ENCODE measurements at places on chromosomes 2 and 18.

GRCh38 chr18:41456831-41457230 lies 498.2 kb upstream of the PIK3C3 start:
- DNase-seq: no peak

GRCh38 chr2:85310330-85310729 lies 17.5 kb downstream of the TGOLN2 start:
- no peak for DNase-seq

GRCh38 chr2:216715402-216715974 lies 20.1 kb upstream of the IGFBP5 start:
- DNase-seq: no peak

DNA sequence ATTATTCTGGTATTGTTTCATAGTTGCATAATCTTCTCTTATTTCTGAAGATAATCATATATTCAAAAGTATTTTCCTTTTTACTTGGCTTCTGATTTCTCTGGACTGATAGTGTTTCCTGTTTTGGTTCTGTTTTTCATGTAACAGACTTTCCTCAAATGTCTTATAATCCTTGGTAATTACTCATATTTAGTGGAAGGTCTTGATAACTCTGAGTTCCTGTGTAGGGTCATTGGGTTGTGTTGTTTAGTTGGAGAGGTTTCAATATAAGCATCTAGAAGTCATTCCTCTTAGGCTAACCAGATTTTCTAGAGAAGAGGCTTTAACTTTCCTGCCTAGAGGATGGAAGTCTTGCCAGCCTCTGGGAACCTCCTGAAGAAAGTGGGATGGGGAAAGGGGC lies 23.8 kb downstream of the MFSD6 start:
- DNase-seq: no peak

- no peak for DNase-seq
These were observed 338.9 kb downstream of the ZEB2 start for GRCh38 chr2:144181001-144181400.

DNA sequence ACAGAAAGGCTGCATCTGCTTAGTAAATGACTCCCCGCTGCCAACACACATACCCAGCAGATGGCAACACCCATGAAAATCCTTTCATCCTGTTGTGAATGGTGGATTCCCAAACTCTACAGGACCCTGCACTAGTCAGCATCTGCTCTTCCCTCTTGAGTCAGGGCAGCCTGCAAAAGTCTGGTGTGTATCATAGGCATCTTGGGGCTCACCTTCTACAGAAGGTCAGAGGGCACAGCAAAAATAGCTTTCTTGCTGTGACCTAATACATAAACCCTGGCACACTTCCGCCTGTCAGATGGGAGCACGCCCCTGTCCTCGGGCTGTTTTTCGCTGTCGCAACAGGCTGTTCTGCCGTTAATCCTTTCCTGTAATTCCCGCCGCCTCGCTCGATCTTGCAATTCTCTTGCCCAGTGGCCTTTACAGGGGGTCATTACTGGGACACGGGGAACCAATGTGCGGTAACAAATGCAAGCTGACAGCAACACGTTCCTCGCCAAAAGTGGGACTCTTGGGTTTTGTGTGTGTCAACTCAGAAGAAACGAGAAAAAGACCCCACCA lies 19.9 kb upstream of the SCYGR1 start:
- no peak for DNase-seq

DNA sequence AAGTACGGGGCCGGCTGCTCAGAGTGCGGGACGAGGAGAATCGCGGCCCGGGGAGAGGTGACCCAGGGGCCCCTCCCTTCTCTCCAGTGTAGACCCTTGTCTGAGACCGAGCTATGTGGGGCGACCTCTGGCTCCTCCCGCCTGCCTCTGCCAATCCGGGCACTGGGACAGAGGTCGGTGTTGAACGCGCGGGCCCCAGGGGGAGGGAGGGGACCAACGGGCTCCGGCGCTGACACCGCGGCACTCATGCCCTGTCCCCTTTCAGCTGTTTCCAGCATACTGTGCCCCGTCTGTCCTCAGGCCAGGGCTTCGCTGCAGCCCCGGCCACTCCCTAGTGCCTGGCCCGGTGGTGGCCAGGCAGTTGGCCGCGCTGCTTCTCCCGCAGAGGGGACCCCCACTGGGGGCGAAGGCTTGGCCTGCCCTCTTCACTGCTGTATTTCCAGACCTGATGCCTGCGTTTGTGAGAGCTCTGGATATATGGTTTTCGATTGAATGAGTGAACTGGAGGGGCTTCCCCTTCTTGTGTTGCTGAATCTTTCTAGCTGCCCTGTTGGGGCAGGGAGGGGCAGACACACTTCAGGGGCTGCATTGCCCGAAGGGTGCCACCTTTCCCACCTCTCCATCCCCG lies 809 bp downstream of the DBI start:
- peak; percentile 39 for DNase-seq

DNA sequence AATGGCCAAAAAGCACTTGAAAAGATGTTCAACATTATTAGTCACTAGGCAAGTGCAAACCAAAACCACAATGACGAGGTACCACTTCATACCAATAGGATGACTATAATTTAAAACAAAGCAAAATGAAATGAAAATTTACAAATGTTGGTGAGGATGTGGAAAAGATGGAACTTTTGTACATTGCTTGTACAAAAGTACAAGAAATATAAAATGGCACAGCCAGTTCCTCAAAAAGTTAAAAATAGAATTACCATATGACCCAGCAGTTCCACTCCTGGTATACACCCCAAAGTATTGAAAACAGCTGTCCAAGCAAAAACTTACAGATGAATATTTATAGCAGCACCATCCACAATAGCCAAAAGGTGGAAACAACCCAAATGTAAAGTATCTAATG lies 107.8 kb upstream of the XPO1 start:
- DNase-seq: no peak

DNA sequence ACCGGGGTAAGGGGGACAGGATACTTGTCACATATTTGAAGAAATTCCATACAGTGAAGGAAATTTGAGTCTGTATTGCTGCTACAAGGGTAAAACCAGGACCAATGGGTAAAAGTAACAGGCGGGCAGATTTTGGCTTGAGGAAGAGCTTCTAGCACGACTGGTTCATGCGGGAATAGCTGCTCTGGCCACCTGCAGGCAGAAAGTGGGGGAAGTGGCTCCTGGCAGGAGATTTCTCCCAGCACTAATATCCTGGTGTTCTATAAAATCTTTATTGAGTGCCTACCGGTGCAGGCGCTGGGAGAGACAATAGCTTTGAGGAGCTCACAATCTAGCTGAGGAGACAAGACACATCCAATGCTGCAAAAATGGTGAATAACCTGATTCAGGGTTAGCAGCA lies 198.5 kb downstream of the LOXHD1 start:
- DNase-seq: no peak

DNA sequence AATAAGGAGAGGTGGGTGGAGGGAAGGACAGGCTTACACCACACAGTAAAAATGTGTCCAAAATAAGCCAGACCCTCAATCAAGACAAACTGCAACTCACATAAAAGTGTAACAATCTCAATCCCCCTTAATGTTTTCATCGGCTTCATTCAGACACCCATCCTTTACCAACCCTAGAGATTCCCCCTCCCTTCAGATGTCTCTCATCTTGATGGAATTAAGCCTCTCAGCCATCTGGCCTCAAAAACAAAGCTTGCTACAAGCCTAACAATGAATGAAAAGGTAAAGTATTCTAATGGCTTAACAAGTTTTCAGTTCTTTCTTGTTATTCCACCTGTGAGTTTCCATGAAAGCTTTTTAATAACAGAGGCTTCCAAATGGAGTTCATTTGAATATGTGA lies 5.2 kb downstream of the RTTN start:
- DNase-seq: no peak

- DNase-seq: no peak
These were observed 98.6 kb downstream of the NOL10 start for GRCh38 chr2:10591207-10591606.

GRCh38 chr2:200137691-200138090 lies 168.8 kb upstream of the SPATS2L start:
- DNase-seq: no peak

DNA sequence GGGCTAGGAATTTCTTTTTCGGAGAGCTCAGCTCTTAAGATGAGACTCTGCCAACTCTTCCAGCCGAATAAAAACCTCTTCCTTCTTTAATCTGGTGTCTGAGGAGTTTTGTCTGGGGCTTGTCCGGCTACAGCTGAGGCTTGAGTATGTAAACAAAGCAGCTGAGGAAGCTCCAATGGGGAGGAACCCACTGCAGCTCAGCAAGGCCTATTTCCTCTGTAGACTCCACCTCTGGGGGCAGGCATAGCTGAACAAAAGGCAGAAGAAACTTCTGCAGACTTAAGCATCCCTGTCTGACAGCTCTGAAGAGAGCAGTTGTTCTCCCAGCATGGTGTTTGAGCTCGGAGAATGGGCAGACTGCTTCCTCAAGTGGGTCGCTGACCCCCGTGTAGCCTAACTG lies 838.7 kb downstream of the CCDC85A start:
- DNase-seq: no peak

GRCh38 chr2:222050981-222051380 lies 247.8 kb downstream of the PAX3 start:
- DNase-seq: no peak

GRCh38 chr2:53785366-53785765 lies 1.4 kb downstream of the ASB3 start:
- no peak for DNase-seq

DNA sequence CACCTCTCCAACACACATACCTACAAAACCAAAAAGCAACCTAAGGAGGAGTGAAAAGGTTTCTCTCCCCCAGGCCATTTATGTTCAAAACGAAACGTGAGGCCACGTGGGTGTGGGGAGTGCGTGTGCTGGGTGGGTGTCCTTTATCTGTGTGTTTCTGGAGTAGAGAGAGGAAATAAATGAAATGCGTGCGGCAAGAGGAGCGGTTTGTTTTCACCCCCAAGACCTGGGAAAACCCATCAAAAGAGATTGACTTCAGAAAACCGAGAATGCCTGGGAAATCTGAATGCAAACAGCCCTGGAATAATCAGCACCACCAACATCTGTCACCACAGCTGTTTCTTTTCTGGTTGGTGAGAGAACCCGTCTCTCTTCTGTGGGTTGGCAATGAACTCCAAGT lies 137.4 kb downstream of the INSIG2 start:
- DNase-seq: no peak

- DNase-seq: no peak
These were observed 2158.6 kb upstream of the PIK3C3 start for GRCh38 chr18:39796393-39796792.

DNA sequence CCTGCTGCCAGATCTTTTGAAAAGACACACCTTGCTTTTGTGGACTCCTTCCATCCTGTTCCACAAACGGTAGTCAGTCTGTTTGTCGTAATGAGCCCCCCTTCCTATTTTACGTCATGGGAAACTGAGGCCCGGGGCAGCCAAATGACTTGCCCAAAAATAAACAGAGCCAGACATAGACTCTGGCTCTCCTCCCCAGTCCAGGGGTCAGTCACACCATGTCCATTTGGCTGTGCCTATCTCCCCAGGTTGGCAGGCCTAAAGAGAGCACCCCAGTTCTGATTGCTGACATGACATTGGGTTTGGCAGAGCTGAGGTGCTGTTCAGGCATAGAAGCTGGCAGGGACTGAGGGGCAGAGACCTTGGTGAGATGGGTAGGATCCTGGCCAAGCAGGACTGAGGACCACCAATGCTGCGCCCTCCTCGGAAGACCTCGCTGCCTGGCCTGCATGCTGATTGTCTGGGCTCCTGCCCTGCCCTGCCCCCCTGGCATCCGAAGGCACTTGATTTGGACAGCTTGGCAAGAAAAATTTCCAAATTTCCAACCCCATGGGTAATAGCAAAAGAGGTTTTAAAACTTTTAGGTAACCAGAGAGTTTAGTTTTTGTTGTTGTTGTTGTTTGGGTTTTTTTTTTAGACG lies 335.4 kb downstream of the DYSF start:
- no peak for DNase-seq

GRCh38 chr18:29076645-29077044 lies 899.7 kb upstream of the CDH2 start:
- no peak for DNase-seq

GRCh38 chr2:214376618-214377285 lies 34.1 kb upstream of the VWC2L start:
- no peak for DNase-seq

GRCh38 chr2:190781604-190782198 lies 98.9 kb upstream of the GLS start:
- DNase-seq: peak; percentile 38

GRCh38 chr18:23573626-23574431 lies 12.5 kb downstream of the NPC1 start:
- peak; percentile 18 for DNase-seq

DNA sequence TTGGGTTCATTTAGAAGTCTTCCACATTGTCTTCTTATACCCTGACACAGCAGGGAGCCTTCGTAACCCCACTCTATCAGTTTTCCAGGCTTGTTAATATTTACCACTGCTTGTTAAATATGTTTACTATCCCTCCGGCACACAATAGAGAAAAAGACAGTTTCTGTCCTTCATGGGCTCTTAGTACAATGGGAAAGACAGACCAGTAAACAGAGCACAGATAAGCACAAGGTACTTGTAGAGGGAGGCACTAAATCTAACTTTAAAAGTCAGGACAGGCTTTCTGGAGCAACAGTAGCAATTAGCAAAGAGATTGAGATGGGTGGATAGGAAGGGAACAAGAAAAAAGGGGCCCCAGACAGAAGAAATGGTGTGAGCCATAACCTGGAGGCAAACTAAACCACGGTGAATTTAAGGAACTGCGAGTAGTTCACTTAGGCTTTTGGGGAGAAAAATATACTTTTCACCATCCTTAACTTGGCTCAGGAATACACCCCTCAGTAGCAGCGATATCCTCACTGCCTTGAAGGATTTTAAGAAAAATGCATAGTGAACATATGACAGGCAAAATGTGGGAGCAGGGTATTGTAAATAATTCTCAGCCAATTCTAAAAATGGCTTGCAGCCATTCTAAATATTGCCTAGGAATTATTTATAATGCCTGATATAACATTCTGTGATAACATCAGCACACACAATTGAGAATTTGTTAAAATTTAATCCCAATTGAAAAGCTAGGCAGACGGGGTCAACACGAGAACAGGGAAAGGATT lies 383.7 kb downstream of the CDH2 start:
- no peak for DNase-seq

DNA sequence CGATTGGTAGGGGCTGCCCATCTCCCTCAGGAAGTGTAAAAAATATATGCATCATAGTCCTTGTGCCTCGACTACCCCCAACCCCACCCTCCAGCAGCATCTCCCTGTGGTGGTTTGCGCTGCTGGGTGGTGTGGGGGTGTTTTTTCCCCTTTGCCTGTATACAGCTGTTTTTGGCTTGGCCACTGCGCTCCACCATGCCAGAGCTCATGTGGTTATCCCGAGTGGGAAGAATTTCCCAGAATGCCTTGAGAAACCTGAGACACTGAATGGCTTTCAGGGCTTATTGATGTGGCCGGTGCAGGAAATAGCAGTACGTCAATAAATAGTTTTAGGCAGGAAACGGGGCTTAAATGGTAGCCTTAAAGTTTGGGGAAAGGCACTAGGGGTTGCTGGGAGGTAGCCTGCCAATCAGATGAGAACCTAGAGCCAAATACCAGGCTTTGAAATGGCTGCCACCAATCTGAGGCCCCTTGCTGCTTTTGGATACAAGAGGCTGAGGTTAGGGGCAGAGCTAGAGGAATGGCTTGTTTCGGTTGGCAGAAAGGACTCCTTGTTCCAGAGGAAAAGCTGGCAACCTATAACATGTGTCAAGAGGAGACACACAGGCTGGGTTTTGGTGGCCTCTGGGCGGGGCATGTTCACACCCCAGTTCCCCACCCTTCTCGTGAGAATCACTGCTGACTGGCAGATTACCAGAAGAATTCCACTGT lies 144.1 kb downstream of the SMAD7 start:
- no peak for DNase-seq

GRCh38 chr2:28359222-28360057 lies 33.2 kb upstream of the FOSL2 start:
- peak; percentile 55 for DNase-seq

- no peak for DNase-seq
These were observed 171.5 kb downstream of the CELF4 start for GRCh38 chr18:37393945-37394609.

Data from stimulated activated CD4-positive, alpha-beta T cell treated with anti-CD3 and anti-CD28 coated beads, Interleukin-12 subunit alpha, Interleukin-12 subunit beta, amount 100 ng/mL, for 4 hours (primary cell).